ENCODE measurements at places on chromosomes 1 and 21.

- DNase-seq = peak; percentile 34
Observed at GRCh38 chr1:155002464-155003226, at the start of gene ZBTB7B. TSS of gene ZBTB7B (plus strand) at chr1:155002802. CDS start at chr1:155014661, 11,859 bp downstream.

DNA sequence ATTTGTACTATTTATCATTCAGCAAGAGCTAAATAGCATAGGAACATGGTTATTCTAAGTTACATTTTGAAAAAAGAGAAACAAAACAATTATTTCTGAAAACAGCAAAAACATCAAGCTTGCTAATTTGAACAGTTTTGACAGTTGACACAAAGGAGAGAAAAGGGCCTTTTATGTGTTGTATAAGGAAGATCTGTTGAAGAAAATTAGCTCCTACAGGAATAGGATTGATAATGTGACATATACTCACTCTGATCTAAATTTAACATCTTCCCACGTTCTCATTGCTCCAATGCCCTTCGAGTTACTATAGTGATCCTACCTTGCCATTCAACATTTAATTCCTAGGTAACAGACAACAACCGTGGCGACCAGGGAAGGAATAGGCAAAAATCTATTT, 61.4 kb upstream of the BTG3 start:
- DNase-seq = no peak

DNA sequence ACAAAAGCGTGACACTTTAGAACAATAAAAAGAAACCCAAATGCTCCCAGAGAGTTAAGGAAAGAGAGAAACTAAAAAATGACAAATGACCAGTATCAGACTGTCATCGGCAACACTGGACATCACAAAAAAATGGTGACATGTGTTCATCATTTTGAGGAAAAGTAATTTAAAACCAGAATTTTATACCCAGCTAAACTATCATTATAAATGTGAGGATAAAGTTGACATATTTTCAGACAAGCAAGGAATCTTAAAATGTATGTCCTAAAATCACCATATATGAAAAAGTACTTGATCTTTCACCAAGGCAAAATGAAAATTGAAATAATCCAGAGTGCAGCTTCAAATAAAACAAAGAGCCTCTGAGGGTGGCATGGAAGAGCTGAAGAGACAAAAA, 1.3 kb upstream of the KRTAP10-11 start:
- no peak for DNase-seq

DNA sequence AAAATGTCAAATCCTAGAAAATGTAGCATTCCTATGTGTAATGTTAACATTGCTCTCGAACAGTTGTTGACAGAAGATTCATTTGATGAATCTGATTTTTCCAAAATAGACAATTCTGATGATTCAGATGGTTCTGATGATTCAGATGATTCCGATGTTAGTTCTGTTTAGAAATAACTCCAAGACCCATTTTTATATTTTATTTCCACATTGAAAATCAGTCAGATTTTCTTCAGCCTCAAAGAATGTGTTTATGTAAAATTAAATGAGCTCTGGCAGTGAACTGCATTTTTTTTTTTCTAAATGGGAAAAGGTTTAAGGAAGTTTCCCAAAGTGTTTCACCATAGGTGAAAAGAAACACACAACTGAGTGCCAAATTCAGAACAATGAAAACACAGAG, 136.5 kb downstream of the TSEN15 start:
- DNase-seq = no peak

DNA sequence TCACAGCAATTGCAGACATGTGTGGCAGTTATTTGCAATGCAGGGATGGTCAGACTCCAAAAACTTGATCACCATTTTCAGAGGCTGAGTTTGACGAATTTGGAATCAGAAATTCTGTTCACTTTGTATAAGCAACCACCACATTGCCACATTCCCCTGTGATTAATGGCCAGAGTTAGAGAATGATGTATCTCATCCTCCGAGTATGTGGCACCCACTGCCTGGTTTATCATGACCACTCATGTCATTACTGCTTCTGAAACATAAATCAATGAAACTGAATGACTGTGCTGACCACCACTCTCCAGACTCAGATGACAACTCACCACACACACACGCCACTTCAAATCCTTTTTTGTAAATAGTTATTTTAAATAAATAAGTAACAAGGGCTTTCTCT, 66.6 kb upstream of the CACHD1 start:
- no peak for DNase-seq

GRCh38 chr21:46129846-46130651, 25.3 kb downstream of the FTCD start:
- DNase-seq = no peak

- no peak for DNase-seq
Observed at GRCh38 chr1:19682257-19682656, 17.6 kb downstream of the HTR6 start.

GRCh38 chr1:117169871-117170596, 40.7 kb downstream of the VTCN1 start:
- no peak for DNase-seq
